Spleen (tissue), 13 donors: ENCODE measurements at places on chromosomes 1 and 21. TPM values are rescaled to one million over a fixed set of nuclear protein-coding genes. Genes with fewer than 3 reads are reported as not detected.

GRCh38 chr21:42250422-42251403, 31.8 kb downstream of the ABCG1 start:
- no peak overlapping the region for H3K27ac ChIP-seq
- H3K27me3 ChIP-seq, result no peaks in the 10 kb centered on the region
- no peaks in the 10 kb centered on the region for H3K36me3 ChIP-seq
- no peak overlapping the region for H3K4me3 ChIP-seq

GRCh38 chr1:198496216-198497143, 44.0 kb downstream of the ATP6V1G3 start:
- H3K36me3 ChIP-seq, result no peaks in the 10 kb centered on the region
- no peak for DNase-seq
- H3K27me3 ChIP-seq, result no peaks in the 10 kb centered on the region
- H3K27ac ChIP-seq, result no peak overlapping the region
- H3K4me1 ChIP-seq, result peaks cover 11% of the 10 kb centered on the region

Gene CRTC2
- total RNA-seq, result 78.9 TPM

Gene UTP25
- 9.2 TPM for total RNA-seq

DNA sequence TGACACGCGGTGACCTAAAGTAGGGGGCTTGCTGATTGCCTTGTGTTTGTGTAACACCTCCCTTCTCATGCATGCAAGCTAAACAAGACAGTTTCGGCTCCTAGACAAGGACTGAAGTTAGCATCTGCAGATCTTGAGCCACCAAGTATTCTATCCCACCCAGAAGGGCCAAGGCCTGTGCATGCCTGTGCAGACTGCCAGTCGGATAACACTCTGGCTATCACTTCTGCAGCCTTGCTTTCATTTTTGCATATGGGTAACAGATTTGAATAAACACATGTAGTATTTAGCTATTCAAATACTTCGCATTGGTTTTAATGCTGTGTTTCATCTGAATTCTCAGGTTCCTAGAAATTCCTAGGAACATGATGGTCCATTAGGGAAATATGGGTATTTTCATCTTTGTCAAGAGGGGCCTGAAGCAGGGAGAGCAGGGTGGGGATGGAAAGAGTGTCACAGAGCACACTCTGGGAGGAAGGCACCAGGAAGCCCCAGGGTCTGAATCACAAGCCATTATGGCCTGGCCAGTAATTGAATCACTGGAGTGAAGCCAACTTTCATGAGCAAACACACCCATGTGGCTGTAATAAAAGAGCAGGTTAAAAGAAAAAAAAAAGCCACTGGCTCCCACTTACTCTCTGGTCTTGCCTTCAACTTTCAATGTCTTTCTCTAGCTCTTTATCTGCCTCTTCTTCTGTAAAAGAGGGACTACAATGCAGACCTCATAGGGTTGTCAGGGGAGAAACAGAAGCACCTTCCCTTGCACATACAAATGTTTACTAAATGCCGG, 28.3 kb downstream of the GADD45A start:
- peaks cover 47% of the 10 kb centered on the region for H3K4me1 ChIP-seq
- no peak overlapping the region for H3K27ac ChIP-seq
- no peaks in the 10 kb centered on the region for H3K36me3 ChIP-seq
- DNase-seq, result no peak
- no peak overlapping the region for H3K4me3 ChIP-seq

DNA sequence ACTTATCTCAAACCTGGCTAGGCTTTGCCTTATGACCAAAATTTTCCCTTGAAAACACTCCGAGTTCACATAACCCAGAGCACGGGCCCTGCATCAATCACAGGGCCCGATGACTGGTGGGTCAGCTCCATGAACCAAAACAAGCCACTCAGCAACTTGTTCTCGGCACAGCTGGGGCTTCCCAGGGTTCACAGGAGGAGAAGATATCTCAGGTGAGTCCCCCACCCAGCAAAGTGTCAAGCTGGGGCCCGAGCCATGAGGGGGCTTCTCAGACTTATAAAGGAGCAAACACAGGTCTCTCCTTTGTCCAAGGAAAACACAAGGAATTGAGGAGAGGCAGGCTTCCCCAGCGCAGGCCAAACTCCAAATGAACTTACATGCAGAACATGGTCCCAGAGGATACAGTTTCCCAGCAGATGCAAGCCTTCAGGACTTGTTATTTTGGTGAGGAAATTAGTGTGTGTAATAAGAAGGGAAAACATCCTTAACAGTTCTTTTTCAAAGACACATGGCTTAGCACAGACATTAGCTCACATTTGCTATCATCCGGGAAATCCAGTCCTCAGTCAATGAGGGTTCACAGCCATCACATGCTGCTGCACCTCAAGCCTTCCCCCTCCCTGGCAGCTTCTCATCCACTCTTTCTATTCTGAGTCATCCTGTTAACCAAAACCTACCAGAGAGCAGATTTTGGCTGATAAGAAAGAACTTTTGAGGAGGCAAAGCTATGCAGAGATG, 98.1 kb upstream of the NFIA start:
- H3K4me3 ChIP-seq, result no peak overlapping the region
- no peaks in the 10 kb centered on the region for H3K36me3 ChIP-seq
- H3K27me3 ChIP-seq, result no peaks in the 10 kb centered on the region
- H3K4me1 ChIP-seq, result no peaks in the 10 kb centered on the region

GRCh38 chr1:212438831-212439237, 6.1 kb downstream of the NENF start:
- no peak overlapping the region for H3K27ac ChIP-seq
- DNase-seq, result no peak
- H3K27me3 ChIP-seq, result no peaks in the 10 kb centered on the region
- H3K4me1 ChIP-seq, result peaks cover 8% of the 10 kb centered on the region

Gene C1orf146
- total RNA-seq, result not detected

DNA sequence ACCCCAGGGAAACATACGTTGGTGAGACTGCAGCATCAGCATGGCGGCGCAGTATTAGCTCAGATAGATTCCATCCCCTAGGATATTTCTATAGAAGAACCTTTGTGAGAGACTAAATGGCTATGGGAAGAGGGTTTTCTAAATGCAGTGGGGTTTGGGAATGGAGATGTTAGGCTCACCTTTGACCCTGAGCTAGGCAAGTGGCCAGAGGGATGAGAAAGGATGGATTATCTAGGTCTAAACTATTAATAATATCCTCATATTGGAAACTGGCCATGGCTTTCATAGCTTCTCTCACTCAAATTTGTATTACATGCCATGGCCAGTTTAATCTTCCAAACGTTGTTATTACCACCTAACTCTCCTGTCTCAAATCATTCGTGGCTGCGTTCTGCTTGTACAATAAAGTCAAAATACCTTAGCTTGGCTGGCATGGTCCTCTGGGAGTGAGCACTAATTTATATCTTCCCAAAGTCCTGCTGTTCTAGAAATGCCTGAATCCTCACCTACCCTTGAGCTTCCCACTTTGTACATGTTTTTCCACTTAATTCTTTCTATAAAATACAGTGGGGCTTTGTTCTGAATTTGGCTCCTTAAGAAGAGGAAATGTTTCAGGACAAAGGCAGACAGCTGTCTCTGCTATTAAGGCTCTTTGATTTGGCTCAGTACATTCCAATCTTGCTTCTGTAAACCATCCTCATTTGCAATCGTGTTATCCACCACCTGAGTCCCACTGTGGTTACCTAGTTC, 31.0 kb upstream of the COG2 start:
- no peak overlapping the region for H3K27ac ChIP-seq
- no peak overlapping the region for H3K4me3 ChIP-seq
- H3K27me3 ChIP-seq, result peaks cover 14% of the 10 kb centered on the region
- H3K36me3 ChIP-seq, result no peaks in the 10 kb centered on the region
- DNase-seq, result no peak

DNA sequence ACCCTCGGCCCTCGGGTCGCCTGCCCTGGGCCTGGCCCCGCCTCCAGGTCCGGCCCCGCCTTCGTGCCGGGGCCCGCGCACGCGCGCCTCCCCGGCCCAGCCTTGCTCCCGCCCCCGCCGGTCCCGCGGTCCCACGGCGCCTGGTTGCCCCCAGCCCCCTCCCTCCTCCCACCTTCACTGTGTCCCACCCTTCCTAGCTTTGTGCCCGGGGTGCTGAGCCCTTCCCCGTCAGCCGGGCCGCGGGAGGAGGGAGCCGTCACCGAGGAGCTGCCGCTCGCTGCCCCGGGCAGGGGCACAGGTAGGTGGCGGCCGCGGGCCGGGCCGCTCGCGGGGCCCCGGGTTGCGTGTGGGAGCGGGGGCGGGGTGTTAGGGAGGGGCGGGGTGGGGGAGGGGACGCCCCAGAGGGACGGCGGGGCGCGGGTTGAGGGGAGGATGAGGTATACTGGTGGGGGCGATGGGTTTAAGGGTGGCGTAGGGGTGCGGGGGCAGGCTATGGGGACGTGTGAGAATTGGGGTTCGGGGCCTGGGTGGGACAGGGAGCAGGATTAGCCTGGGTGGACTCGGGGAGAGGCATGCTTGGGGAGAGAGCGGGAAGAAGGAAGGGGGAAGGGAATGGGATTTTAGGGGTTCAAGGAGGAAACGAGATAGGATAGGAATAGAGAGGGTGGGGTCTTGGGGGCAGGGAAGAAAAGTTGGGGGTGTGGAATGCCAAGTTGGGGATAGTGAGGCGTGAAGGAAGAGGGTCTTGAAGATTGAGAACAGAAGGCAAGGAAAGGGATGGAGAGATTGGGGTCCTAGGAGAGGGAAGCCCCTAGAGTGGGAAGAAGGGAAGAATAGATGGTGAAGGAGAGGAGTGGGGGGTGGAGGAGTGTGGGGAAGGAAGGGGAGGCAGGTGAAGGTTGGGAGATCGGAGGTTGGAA, at the start of gene LRRC42:
TSS of gene LRRC42 (plus strand) at position 99 of the 920 bp plus-strand sequence. CDS start 5,650 bp downstream, outside the sequence.
- H3K27ac ChIP-seq, result peak within 1 kb of the TSS; percentile 92
- no peak for DNase-seq
- peak within 1 kb of the TSS; percentile 82 for H3K4me3 ChIP-seq
- H3K4me1 ChIP-seq, result peaks cover 58% of the 10 kb centered on the region

- no peak for DNase-seq
- H3K27ac ChIP-seq, result peak overlapping the region; percentile 70
- no peak overlapping the region for H3K4me3 ChIP-seq
- H3K4me1 ChIP-seq, result peaks cover 17% of the 10 kb centered on the region
Observed at GRCh38 chr21:25457411-25457810, 149.9 kb downstream of the MRPL39 start.

DNA sequence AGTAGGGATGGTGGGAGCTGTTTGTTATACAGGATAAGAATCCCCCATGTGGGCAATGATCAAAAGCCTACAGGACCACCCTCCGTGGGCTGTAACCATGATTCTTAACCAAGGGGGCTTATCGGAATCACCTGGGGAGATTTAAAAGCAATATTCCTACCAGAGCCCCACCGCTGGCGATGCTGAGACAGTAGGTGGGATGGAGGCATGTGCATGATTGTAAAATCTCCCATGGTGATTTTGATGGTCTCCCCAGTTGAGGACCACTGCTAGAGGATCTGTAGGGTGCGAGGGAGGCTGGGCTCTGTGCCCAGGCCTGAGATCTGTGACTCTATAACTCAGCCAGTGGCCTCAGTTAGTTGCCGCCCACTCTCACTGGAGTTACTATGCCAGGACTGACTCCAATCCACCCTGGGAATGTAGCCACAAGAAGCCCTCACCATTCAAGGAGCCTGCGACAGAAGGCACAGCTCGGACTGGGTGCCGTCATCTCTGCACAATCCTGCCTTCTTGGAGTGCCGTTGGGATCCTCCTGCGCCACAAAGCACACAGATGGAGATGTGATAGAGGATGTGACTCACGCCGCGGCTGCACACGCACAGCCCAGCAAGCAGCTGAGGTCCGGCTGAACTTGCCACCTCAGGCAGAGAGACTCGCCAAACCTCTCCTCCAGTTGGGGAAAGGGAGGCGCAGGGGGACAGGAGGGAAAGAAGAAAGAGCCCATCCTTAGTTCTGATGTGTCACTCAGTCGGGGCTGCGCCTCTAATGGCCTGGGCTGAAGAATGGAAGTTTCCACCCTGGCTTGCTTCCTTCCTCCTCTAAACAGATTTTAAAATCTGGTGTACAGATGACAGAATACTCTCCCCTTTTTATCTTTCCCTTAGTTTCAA, 26.5 kb downstream of the AKNAD1 start:
- no peaks in the 10 kb centered on the region for H3K27me3 ChIP-seq
- no peak overlapping the region for H3K4me3 ChIP-seq
- DNase-seq, result peak; percentile 73

- peaks cover 20% of the 10 kb centered on the region for H3K27me3 ChIP-seq
- H3K4me1 ChIP-seq, result peaks cover 93% of the 10 kb centered on the region
- no peak overlapping the region for H3K4me3 ChIP-seq
- H3K27ac ChIP-seq, result no peak overlapping the region
- no peaks in the 10 kb centered on the region for H3K36me3 ChIP-seq
Observed at GRCh38 chr1:30881319-30882181, 27.0 kb downstream of the SDC3 start.

Gene IL10RB
- total RNA-seq, result 55.0 TPM

Gene HHIPL2
- not detected for total RNA-seq

DNA sequence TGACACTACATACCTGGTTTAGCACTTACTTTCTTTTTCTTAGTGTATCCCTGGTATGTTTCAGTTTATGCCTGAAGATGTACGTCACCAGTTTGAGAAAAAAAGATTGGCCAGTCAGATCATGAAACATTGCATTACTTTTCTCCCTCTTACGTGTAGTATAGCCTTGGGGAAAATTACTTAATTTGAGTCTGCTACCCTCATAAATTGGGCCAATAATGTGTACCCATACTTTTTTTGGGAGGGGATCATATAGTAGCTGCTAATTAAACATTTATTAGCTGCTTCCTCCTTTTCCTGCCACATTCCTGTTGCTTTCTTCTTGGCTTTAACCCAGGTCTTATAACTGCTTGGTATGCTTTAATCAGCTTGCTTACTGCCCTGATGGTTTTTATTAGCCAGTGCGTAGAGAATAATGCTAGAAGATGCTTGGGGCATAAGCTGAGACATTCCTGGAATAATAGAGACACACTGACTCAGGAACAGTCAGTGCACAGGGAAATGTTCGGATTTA, 32.1 kb downstream of the RABGAP1L start:
- no peak for DNase-seq
- no peaks in the 10 kb centered on the region for H3K36me3 ChIP-seq
- no peak overlapping the region for H3K27ac ChIP-seq
- no peaks in the 10 kb centered on the region for H3K27me3 ChIP-seq
- H3K4me1 ChIP-seq, result peaks cover 13% of the 10 kb centered on the region

DNA sequence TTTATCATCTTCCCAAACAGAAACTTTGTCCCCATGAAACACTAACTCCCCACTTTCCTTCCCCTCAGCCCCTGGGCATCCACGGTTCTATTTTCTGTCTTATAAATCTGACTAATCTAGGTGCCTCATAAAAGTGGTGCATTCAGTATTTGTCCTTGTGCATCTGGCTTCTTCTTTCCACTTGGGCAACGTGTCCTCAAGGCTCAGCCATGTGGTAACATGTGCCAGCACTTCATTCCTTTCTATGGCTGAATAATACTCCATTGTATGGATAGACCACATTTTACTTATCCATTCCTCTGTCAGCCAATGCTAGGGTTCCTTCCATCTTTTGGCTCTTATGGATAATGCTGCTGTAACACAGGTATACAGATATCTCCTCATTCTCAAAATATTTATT, 305.0 kb upstream of the RUNX1 start:
- H3K27ac ChIP-seq, result no peak overlapping the region
- no peaks in the 10 kb centered on the region for H3K36me3 ChIP-seq
- no peaks in the 10 kb centered on the region for H3K4me1 ChIP-seq
- DNase-seq, result no peak
- H3K27me3 ChIP-seq, result no peaks in the 10 kb centered on the region
- no peak overlapping the region for H3K4me3 ChIP-seq

Gene CELA3A
- 5.2 TPM for total RNA-seq
